Renal cortical epithelial cell (primary cell): ENCODE measurements at places on chromosomes 5 and 9.

GRCh38 chr5:103294906-103295305 is 36.3 kb downstream of the MACIR start:
- DNase-seq, result no peak

- no peak for DNase-seq
Measured at GRCh38 chr9:100774962-100775361, 197.1 kb downstream of the CAVIN4 start.

GRCh38 chr5:65862384-65862783 is 64.0 kb upstream of the ERBIN start:
- peak; percentile 51 for DNase-seq

DNA sequence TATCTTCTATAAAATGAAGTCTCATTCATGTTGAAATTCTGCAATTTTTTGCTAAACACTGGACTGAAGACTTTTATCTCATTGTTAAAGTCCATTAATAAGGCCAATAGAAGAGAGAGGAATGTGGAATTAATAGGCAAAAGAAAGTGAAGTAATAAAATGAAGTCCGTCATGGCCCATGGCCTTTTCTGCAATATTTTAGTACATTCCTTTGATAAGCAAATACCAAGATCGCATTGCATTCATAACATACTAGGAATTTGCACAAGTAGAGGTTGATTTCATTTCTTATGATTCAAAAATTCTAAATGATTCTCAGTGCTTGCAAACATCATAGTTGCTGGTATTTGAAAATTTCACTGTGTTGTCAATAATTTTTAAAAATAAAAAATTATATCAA is 664.0 kb downstream of the NR2F1-AS1 start:
- no peak for DNase-seq

DNA sequence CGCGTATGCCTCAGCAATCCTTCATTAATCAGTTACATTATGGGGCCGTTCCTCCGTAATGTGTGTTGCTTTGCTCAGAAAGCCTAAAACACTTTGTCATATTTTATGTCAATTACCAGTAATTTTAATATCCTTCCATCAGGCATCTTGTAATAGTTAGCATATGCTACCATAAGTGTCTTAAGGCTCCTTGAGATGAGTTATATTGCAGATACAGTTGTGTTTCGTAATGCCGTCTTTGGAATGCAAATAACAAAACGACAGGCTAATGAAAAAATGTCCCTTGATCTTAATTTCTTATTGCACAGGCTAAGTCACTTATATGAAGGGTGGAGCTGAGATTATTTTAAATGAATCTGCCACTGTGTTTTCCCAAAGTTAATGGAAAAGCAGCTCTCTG is 50.5 kb downstream of the TBCA start:
- no peak for DNase-seq

GRCh38 chr9:123355761-123356431 is at the start of gene CRB2:
Gene CRB2 (plus strand): TSS chr9:123356197. CDS start chr9:123356261, 64 bp downstream.
- no peak for DNase-seq

DNA sequence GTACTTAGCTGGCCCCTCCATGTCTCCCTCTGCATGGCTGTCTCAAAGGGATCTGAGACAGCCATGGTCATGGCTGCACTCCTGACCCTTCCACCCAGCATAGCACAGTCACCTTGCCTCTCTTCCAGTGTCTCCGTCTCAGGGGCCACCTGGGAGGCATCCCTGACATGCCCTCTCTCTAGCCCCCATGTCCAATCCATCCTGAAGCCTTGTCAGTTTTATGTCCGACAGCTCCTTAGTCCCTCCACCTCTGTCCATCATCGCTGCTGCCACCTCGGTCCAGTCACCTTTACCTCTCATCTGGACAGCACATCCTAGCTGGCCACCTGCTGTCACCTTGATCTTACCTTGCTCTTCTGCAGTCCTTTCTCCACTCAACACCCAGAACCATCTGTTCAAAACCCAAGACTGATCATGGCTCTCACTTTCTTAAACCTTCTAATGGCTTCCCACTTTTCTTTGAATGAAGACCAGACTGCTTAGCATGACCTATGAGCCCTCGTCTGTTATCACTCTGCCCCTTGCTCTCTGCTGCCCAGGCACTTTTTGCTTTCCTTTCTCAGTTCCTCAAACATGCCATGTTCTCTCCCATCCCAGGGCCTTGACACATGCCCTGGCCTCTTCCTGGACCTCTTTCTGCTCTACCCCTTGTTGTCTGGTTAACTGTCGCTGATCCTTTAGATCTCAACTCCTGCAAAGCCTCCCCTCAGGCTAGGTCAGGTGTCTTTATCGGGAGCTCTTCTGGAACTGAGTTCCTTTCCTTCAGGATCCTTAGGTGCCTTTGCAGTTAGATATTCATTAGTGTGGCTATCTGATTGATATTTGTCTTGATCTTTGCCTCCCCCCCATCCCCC is 181.8 kb upstream of the PITX1 start:
- DNase-seq, result no peak

DNA sequence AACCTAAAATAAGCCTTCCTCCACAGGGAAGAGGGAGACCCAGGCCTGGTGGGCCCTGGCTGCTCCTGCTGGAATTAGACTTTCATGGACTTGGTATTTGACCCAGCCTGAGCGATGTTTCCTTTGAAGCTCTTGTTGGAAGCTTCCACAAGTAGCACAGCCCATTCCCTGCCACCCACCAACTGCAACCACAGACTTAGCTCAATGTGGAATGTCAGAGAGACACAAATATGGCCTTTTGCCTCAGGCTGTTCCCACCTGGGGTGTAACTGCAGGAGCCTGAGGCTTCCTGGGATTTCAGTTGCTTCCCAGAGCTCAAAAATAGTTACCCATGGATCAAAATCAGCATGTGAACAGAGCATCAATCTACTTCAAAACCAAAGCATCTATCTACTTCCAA is 70.3 kb upstream of the LHFPL2 start:
- no peak for DNase-seq

- no peak for DNase-seq
Measured at GRCh38 chr9:131676431-131676972, 63.4 kb downstream of the RAPGEF1 start.

GRCh38 chr5:151092762-151093161 is 11.9 kb upstream of the TNIP1 start:
- peak; percentile 87 for DNase-seq

DNA sequence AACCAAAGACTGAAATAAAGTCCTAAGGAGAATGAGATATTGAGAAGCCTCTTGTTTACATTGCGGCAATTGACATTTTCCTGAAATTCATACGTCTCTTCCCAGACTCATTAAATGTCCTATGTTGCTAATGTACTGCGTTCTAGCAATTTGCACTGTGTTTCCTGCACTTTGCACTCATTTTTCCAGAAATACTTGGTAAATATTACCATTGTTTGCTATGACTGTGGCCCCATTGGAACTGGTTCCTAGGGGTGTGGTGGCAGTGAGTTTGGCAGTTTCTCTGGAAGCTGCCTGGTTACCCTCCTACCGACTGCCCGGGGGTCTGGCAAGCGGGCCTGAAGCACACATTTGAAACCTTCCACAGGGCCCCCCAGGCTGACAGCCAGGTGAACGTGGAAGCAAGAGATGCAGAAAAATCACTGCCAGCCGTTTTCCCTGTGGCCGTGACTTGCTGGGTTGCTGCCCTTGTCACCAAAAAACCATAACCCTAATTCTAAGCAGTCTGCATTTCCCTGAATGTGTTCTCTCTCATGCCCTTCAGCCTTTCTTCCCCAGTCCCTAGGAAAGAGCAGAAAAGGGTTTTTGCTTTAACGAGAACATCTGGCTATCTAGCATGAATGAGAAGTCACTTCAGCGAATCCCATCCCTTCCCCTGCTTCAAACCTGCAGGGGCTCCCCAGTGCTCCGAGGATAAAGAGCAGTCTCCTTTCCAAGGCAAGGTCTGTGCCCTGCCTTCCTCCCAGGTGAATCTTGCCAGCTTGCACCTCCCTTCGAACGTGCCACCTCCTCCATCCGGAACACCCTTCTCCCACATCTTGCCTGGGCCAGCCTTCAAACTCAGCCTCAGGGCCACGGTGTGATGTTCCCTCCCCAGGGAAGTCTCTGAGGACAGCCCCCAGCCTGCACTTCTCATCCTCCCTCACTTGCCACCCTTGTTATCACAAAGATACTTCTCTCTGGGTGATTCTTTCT is 84.2 kb downstream of the AK8 start:
- no peak for DNase-seq

DNA sequence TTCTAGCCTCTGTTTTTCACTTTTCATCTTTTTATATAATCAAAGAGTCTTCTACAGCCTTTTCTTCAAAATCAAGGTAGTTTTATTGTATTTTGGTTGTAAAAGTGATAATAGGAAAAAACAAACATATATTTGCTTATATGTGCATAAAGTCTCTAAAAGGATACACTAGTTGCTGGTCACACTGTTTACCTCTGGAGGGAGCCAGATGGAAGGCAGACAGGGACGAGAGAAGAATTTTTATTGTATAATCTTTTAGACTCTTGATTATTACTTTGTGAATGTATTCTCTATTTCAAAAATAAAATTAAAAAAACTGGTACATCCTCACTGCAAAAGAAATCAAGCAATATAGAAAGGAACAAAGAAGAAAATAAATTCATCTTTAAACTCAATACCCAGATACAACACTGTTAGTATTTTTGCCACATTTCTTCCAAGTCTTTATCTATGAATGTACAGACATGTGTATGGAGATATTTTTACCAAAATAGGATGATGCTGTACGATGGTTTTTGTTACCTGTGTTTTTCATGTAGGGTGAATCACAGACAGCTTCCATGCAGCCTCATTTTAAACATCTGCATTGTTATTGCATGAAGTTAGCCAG is 6.1 kb upstream of the RNF183 start:
- DNase-seq, result peak; percentile 40

GRCh38 chr5:154967421-154968024 is 26.6 kb downstream of the MRPL22 start:
- DNase-seq, result peak; percentile 19

- DNase-seq, result no peak
Measured at GRCh38 chr5:3002230-3002629, 250.8 kb upstream of the IRX2 start.

GRCh38 chr5:135829681-135830383 is 4.6 kb upstream of the SLC25A48 start:
- DNase-seq, result peak; percentile 37

GRCh38 chr9:25658571-25658970 is 19.7 kb downstream of the TUSC1 start:
- peak; percentile 81 for DNase-seq

DNA sequence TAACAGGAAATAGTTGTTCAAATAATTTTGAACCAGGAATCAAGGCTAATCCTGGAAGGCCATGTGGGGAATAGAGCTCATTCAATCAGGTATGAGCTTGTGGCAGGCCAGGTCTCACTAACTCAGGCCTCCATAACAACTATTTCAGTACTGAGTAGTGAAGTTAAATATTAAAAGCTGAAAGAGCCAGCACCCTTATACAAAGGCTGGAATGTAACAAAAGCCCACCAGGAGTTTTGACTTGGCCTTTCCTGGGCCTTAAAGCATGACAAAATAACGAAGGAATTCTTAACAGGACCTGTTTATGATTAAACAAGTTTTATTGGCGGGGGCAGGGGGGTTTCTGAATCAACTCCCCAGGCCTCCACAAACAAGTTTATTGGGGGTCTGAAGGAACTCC is 1146.7 kb downstream of the CDH9 start:
- DNase-seq, result peak; percentile 43

- no peak for DNase-seq
Measured at GRCh38 chr5:166979307-166979895, 1312.0 kb upstream of the WWC1 start.

DNA sequence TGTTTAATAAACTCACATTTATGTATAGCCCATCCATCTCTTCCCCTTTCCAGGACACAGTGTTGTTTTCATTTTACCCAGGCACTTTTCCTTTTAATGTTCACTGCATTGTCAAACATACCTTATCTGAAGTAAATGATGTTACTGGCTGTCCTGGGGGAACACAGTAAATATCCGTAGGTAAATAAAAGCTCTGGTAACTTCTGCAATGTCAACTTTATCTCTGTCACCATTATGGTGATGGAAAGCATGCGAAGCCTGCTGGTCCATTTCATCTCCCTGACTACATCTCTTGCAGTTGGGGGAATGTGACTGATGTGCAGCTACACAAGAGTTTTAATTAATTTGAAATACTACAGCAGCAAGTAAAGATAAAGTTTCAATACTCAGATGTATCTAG is 1162.1 kb upstream of the SEMA6A start:
- no peak for DNase-seq

- peak; percentile 58 for DNase-seq
Measured at GRCh38 chr5:176466245-176466871, 18.2 kb downstream of the FAF2 start.

DNA sequence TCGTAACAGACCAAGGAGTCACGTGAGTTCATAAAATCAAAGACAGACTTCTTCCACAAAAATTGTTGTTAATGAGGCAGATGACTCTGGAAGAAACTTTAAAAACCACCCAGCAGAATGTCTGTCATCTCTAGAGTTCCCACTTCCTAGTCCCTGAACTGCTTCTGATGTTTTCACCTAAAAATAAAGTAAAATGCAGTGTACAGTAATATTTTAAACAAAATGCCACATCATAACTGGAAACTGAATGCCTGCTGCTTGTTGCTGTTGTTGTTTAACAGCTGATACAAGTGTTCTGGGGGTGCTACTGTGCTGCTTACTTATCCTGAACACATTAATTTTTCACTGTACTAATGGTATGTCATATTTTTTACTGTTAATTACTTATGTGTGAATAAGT is 577.2 kb downstream of the MTRR start:
- no peak for DNase-seq

DNA sequence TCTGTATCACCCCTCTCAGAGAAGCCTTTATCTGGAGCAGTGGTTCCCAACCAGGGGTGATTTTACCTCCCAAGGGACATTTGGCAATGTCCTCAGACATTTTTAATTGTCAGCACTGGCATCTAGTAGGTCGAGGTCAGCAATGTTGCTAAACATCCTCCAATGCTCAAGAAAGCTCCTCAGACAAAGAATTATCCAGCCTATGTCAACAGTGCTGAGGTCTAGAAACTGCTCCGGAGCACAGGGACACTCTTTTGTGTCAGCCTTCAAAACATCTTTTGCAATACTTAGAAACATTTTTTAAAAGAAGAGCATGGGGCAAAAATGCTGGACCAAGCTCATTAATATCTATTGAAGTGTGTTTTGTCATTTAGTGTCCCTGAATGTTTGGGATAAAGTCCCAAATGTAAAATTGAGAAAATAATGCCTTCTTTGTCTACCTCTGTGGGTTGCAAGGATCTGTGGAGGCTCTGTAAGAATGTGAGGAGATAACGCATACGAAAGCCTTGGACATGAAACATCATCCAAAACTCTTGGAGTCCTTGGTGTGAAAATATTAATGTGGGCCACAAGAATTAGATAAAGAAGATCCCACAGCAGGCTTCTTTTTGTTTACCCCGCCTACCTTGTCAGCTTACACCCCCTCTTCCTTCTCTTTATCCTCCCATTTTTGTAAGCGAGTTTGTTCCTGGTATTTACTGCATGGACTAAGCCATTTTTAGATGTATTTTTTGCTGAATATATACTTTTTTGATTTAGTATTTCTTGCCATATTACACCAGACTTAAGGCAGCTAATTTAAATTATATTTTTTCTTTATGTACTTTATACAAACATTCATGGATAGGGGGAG is 193.5 kb downstream of the CD180 start:
- DNase-seq, result no peak
